ENCODE measurements at places on chromosomes 3 and 15. TPM values are rescaled to one million over a fixed set of nuclear protein-coding genes. Genes with fewer than 3 reads are reported as not detected.

GRCh38 chr15:73361337-73361736, 7.4 kb downstream of the HCN4 start:
- H3K4me1 ChIP-seq, result no peaks in the 10 kb centered on the region
- no peak overlapping the region for H3K27ac ChIP-seq
- H3K4me3 ChIP-seq, result no peak overlapping the region
- H3K27me3 ChIP-seq, result peaks cover 67% of the 10 kb centered on the region
- H3K36me3 ChIP-seq, result no peaks in the 10 kb centered on the region
- no peak for DNase-seq

DNA sequence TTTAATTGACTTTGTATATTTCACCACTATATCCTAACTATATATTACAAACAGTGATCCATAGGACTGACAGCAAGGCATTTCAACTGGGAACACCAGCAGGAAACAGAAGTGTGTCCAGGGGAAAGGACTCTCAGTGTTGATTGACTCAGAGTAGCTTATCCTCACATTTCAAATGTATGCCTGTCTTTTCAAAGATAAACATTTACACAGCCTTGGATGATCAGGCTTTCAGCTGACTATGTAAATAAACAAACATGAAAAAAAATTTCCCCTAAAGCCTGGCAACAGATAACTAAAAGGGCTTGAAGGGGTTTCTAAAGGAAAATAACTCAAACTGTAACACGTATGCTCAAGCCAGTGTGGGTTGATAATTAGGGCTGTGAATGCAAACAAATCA, 321.8 kb downstream of the TBC1D5 start:
- H3K27me3 ChIP-seq, result no peaks in the 10 kb centered on the region
- H3K27ac ChIP-seq, result no peak overlapping the region
- no peaks in the 10 kb centered on the region for H3K4me1 ChIP-seq
- H3K36me3 ChIP-seq, result no peaks in the 10 kb centered on the region

DNA sequence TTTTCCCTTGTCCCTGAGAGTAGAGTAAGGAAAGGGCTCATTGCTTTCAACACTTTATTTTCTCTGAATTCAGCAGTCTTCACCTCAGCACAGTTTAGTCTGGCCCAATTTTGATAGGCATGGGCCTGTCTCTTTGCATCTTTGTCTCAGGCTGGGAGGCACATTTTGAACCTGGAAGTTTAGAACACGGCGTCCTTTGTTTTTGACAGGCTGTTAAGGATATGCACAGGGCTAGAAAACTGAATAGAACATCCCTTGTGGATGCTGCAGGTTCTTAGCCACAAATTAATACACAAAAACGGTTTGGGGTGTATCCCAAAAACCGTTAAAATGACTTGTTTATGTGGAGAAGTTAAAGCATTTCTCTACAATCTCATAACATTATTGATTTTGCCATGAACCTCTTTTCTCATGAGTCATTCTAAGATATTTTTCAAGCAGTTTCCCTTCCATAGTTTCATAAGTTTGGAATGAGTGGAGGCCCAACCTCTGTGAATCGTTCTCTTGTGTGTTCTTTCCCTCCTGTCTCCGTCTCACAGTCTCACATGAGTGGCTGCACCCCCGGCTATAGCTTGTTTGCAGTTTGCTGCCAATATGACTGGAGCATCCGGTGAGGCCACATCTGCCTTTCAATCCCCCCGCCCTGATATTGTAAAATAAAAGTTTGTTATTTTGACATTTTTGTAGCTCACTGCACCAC, 192.9 kb upstream of the EIF1B start:
- DNase-seq, result no peak
- no peaks in the 10 kb centered on the region for H3K27me3 ChIP-seq
- H3K27ac ChIP-seq, result no peak overlapping the region
- H3K4me1 ChIP-seq, result no peaks in the 10 kb centered on the region

DNA sequence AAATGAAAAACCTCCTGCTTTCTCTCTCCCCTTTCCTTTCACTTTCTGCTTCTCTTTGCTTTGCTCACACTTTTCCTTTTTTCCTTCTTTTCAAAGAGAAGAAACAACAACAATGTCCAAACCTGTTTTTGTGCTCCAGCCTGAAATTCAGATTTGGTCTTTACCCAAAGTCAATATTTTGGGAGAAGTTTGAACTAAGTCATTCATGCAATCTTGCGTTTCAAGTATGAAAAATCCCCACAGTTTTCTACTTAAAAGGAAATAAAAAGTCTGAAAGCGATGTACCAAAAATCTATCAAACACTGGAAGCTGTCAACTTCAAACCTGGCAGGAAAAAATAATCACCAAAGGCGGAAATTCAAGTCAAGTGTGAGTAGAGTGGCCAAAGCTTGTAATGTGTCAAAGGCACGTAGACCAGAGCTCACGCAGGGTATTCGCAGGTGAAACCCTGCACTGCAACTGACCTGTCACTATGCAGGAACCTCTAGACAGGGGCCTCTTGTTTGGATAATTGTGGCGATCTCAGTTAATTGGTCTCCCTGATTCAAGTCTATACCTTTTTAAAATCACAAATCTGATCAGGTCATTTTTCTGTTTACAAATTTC, 118.8 kb upstream of the GALNT15 start:
- peak overlapping the region; percentile 30 for H3K27ac ChIP-seq
- no peak for DNase-seq
- no peaks in the 10 kb centered on the region for H3K36me3 ChIP-seq
- H3K4me3 ChIP-seq, result no peak overlapping the region
- peaks cover 10% of the 10 kb centered on the region for H3K4me1 ChIP-seq
- no peaks in the 10 kb centered on the region for H3K27me3 ChIP-seq

Gene MESP1
- 1.0 TPM for total RNA-seq

Gene CYP11A1
- total RNA-seq, result 14.3 TPM

All from spleen (tissue), 13 donors.